ENCODE measurements at places on chromosomes 1 and 21.
A peak's percentile ranks its signal among the peaks of the same experiment; 100 is the strongest.

GRCh38 chr1:151130987-151131586, 15.3 kb downstream of the SEMA6C start:
- DNase-seq = peak; percentile 46

GRCh38 chr1:14543191-14543840, 55.2 kb upstream of the KAZN start:
- DNase-seq = no peak

DNA sequence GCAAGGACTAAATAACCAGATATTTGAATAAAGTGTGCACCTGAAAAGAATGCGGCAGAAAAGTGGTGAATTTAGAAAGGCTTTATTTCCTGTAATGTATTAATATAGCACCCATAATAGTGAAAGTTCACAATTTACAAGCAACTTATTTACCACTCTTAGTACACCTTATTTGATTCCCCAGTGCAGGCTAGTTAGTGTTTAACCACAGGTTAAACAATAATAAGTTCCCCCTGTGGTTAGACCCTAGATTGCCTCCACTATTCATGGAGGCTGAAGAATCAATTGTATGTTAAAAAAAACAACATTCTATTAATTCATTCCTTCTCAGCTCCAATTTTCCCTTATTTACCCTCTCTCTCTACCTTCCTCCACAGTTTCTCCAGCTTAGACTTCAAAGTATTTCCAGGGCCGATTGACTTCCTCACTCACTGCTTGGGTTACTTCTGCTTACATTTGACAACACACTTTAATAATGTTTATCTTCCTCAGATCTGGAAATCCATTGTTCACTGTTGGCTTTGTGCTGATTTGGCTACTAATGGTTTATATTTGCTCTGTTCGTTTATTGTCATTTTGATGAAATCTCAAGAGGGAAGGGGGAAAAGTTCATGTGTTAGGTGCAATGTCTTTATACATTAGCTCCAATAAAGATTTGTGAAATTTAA, 796.3 kb downstream of the BRINP3 start:
- DNase-seq = no peak

GRCh38 chr1:66445492-66446181, 88.3 kb upstream of the SGIP1 start:
- DNase-seq = no peak

DNA sequence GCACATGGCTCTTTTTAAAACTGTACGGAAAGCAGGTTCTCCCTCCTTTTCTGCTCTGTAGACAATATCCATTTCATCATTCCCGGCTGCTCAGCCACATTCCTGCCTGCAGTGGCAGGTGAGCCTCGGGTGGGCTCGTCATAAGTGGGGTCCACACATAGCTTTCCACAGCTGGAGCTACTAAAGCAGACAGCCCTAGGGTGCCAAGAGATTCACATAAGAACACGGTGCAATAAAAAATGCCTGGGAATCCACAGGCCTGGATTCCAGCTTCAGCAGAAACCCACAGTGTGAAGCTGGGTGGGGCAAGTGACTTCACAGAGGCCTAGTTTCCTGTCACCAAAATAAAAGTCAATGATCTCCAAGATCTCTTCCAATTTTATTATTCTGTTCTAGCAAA, 96.4 kb downstream of the MIS18A start:
- DNase-seq = no peak

GRCh38 chr1:100494393-100495084, 43.4 kb upstream of the GPR88 start:
- DNase-seq = no peak

DNA sequence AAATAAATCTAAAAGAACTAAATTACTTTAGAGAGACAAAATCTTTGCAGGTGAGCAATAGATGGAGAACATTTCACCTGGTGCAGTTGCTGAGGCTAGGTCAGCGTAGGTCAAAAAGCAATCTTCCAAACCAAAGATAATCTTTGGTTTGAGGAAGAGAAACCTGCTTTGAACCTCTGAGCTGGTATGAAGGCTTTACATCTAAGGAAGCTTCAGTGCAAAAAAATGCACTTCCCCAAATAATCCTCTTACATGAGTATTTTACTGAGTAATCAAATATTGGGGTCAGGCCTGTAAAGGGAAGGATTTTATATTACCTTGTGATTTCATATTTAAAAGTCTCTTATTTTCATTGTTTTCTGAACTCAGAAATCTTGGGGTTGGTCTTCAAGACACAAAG, 223.6 kb downstream of the SRGAP2C start:
- no peak for DNase-seq

GRCh38 chr1:63746129-63746864, 27.5 kb upstream of the ROR1 start:
- DNase-seq = no peak

GRCh38 chr1:41391834-41392527, 30.7 kb downstream of the FOXO6 start:
- DNase-seq = no peak

GRCh38 chr1:225517697-225518096, 89.9 kb upstream of the LBR start:
- DNase-seq = no peak

GRCh38 chr1:155002464-155003226, at the start of gene ZBTB7B:
Gene ZBTB7B (plus strand): TSS chr1:155002802. CDS start chr1:155014661, 11,859 bp downstream.
- no peak for DNase-seq

DNA sequence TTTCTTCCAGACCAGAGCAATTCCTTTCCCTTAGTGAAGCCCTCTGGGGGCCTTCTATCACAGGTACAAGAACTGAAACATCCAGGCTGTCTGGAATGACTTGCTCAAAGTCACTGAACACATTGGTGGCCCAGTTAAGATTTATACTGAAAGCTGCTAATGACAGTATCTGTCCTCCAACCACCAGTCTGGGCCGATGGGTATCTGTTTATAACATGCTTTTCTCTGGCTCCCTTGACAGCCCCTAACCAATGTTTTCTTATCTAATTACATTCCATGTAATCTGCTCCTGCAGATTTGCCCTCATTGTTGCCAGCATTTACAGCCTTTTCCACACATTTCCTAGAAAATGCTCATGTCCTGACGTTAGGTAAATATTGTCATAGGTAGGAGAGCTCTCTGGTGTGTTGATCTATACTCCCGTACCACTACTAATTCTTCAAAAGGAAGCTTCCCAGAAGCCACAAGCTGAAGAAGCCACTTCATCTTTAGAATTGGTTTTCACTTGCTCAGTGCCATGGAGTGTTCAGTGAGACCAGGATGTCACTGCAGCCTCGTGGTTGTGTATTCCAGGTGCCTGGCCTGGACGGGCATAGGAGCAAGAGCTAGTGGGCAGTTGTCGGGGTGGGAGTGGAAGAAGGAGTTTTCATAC, 163.9 kb downstream of the TSEN15 start:
- DNase-seq = no peak

DNA sequence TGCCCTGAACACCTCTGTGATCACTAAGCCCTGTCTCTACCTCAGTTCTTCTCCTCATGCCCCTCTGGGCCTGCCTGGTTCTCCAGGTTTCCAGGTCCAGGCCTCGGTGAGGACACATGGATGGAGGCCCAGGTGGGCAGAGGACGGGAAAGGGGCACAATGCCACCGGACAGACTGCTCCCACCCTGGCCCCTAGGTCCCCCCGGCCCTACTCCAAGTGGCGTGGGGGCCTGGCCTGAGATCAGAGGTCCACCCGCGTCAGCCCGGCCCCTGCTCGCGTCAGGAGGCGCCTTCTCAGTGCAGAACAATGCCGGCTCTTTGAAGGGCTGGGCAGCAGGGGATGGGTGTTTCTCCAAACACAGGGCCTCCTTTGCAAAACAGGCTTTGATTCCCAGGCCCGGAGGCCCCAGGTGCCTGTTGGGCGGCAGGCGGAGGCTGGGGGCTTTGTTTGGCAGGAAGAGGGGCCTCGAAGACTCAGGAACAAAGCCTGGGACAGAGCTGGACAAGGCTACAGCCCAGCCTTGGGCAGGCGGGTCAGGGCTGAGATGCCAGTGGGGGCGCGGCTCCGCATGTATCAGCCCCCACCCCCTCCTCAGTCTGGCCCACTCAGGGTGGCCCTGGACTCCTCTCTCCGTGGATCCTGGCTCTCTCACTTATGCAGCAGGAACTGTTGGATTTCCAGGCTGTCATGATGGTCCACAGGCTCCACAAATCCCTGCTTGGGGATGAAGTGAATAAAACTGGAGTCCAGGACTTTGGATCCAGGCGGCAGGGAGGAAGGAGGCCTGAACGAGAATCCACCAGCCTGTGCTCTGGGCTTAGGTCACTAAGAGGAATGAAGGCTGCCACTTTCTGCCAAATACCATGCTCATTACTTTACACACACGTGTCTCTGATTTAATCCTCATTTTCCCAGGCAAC, 77.4 kb upstream of the SLC2A1 start:
- DNase-seq = no peak

DNA sequence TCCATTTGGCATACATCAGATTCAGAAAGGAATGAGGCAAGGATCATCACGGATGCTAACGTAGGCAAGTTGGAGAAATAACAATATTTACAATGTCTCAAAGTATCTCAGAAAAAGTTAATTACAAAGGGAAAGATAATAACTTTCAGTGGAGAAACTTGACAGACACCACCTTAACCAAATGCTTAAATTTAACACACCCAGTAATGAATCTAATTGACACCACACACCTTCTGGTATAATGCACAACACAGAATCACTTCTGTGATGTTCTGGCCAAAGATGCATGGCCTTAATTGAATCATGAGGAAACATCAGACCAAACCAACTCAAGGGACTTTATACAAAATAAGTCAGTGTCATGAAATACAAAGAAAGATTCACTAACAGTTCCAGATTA, 23.1 kb downstream of the USP48 start:
- no peak for DNase-seq

DNA sequence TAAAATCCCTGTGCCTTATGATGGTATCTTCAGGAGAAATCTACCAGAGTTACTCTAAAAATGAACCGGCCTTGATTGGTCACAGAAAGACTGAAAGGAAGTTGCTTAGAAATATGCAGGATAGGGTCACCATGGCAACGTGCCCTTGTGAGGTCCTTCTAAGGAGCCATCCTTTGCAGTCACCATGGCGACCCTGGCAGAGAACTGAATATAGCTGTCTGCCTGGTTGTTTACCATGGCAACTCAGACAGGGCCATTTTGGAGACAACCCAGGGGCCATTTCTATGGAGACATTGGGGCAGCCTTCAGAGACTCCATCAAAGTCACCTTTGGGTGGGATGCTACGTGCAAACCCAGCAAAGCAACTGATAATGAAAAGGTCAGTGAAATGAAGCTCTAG, 43.0 kb downstream of the SNX7 start:
- no peak for DNase-seq

DNA sequence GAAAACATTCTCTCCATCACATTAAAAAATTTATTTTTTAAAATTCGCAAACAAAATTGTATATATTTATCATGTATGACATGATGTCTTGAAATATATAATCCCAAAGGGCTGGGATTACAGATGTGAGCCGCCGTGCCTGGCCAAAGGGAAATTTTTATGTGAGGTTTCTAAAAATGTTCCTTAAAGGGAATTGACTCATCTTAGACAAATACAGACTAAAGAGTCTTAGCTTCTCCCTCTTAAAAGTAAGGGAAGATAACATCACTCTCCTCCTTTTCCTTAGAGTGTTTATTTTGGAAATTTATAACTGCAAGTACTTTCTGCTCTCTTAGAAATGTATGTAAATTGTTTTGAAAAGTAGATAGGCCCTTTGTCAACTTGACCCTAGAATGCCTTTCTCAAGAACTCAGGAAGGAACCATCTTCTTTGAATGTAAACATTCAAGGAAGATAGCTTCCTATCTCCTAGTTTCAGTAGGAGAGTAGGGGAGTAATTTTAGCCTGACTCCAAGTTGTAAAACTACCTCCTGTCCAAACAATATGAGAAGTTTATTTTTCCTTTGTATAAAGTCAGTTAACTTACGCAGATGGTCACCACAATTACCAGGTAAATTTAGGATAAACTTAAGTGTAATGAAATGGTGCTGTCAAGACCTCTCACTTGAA, 59.5 kb downstream of the C21orf91 start:
- no peak for DNase-seq

- DNase-seq = no peak
These were observed 132.5 kb downstream of the NPHP4 start for GRCh38 chr1:5859766-5860165.

DNA sequence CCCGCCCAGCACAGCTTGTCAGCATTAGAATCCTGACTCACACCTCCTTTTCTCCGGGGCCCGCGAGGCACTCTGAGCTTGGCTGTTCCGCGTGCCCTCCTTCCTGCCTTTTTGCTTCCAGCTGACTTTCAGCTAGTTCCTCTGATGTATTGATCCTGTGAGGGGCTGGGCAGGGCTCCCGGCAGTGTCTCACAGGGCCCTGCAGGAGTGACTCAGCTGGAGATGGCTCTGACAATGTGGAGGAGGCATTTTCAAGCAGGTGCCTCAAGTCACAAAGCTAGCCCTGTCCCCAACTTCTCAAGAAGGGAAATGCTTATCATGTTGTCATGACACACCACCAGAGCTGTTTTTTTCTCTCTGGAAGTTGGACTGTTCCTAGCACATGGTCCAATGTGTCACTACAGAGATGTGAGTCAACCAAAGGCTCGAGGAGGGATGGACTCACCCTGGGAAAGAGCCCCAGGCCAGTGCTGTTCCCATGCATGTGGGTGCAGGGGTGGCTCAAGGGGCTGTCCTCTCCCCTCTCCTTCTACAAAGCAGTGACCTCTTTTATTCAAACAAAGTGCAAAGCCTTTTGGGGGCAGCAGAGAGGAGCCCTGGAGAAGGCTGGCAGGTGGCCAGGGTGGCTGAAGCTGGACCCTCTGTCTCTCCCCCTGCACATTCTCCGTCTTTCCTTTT, 30.6 kb downstream of the SYT6 start:
- DNase-seq = no peak

DNA sequence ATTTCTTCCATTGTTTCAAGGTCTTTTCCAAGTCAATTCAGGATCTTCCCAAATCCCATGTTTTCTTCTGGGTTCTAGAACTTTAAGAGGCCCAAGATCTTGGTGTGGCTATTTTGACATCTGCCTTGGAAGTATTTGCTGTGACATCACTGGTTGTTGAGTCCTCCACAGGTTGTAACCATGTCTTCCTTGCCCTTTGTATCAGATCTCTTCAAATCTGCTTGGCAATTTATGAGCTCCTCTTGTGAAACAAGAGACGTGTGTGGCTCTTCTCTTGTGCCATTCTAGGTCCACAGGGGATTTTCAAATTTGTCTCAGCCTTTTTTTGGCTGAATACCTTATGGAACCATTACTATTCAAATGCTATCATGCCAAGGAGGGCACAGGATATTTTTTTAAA, 60.3 kb upstream of the KCNK2 start:
- DNase-seq = no peak

- no peak for DNase-seq
These were observed 157.6 kb upstream of the IVNS1ABP start for GRCh38 chr1:185474440-185475149.

DNA sequence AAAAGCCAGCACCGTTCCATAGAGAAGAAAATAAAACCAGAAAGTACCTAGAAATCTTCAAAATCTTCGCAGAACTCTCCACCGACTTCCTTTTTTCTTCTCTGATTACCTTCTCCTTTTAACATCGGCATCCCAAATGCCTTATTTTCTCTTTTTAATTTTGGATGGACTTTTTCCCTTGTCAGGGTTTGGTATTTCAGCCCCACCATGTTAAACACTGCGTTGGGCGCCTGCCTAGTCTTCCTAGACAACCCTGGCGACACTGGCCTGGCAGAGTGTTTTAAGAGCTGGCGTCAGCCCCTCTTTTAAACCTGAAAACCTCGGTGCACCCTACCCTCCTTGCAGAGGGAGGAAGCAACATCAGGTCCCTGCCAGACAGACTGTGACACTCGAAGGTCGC, 66.0 kb upstream of the EFHD2 start:
- no peak for DNase-seq

Measured in stimulated activated CD8-positive, alpha-beta memory T cell treated with anti-CD3 and anti-CD28 coated beads, Interleukin-7, amount 100 ng/mL, for 1 hour (primary cell).